T follicular helper cell (primary cell): ENCODE measurements at places on chromosomes 4 and X.

- no peak for DNase-seq
These were observed 4.0 kb downstream of the TCEAL8 start for GRCh38 chrX:103250977-103251376.

- no peak for DNase-seq
These were observed 18.6 kb downstream of the LIMCH1 start for GRCh38 chr4:41556526-41556925.

GRCh38 chrX:41912923-41913322 lies 10.4 kb downstream of the CASK start:
- no peak for DNase-seq

DNA sequence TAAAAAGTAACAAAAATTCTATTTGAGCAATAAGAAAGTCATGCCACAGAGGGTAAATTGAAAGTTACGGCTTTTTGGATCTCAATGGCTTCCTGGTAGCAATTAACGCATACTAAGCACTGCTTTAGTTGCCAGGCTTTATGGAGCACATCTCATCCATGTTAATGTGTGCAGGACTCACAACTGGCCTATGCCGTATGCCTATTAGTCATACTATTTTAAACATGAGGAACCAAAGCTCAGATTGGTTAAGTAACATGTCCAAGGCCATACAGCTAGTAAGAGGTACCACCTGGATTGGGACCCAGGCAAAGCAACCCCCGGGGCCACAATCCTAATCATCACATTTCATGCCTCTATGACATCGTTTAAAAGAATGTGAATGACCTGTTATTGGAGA lies 17.1 kb downstream of the DAPP1 start:
- no peak for DNase-seq

- no peak for DNase-seq
These were observed 43.3 kb downstream of the DHRSX start for GRCh38 chrX:2457289-2458133.

DNA sequence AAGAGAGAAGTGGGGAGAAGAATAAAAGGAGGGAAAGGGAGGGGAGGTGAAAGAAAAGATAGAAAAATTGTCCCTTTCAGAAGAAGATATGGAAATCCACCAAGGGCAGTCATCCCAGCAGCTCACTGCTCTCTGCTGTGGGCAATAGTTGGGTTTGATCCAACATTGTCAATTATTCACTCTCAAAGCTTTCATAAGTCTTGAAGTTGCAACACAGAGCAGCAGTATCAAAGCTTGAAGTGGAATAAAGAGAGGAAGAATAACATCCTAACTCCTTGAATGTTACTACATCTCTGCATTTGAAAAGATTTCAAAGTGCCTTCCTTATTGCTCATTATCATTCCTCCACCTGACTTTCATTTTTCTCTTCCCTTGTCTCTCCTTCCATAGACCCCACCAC lies 62.3 kb upstream of the HHIP start:
- no peak for DNase-seq

- DNase-seq = no peak
These were observed 4.3 kb downstream of the CXCL9 start for GRCh38 chr4:76003035-76003434.

DNA sequence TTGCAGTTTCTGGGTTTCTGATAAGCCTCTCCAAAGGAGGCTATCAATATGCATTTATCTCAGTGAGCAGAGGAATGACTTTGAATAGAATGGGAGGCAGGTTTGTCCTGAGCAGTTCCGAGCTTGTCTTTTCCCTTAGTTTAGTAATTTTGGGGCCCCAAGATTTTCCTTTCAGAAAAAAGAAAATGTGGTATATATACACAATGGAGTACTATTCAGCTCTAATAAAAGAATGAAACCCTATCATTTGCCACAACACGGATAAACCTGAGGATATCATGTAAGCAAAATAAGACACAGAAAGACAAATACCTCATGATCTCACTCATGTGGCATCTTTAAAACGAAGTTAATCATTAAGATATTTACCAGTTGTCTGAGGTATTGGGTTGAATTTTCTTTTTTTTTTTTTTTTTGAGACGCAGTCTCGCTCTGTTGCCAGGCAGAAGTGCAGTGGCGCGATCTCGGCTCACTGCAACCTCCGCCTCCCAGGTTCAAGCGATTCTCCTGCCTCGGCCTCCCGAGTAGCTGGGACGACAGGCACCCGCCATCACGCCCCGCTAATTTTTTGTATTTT lies 540 bp downstream of the ZNF721 start:
- DNase-seq = peak; percentile 12

- no peak for DNase-seq
These were observed 560.7 kb upstream of the TENM3 start for GRCh38 chr4:181682367-181683047.

- DNase-seq = no peak
These were observed 106.0 kb upstream of the NOCT start for GRCh38 chr4:138909587-138909986.

DNA sequence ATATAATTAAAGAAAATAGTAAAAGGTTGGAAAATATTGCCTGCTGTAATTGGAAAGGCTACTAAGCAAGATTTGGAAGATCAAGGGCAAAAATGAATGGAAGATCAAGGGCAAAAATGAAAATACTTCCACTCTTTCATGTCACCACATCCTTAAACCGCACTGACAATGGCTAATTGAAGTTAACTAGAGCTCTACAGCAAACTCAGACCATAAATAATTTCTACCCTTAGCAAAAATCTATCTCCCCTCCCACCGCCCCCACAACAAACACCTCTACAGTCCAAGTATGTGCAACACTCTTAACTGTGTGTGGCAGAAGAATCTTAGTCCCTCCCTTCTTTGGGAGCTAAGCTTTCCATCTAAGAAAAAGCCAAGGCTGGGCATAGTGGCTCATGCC lies 27.1 kb downstream of the ATP11C start:
- DNase-seq = no peak

DNA sequence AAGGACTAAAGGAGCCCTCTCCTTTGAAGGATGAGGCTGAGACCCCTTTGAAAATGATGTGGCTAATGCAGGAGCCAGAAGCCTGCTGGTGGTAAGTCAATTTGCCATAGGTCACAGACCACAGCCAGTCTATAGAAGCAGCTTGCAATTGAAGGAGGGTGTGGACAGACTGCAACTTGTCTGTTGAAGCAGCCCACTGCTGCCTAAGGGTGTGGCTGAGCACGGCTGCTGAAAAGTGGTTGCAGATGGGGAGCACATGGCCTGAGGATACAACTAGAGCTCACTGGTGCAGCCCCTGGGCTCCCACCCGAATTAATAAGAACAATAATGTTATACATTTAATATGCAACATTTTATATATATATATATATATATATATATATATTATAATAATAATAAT lies 11.4 kb upstream of the EXOC1L start:
- no peak for DNase-seq

- DNase-seq = no peak
These were observed 101.2 kb downstream of the AFF1 start for GRCh38 chr4:87035881-87036509.

DNA sequence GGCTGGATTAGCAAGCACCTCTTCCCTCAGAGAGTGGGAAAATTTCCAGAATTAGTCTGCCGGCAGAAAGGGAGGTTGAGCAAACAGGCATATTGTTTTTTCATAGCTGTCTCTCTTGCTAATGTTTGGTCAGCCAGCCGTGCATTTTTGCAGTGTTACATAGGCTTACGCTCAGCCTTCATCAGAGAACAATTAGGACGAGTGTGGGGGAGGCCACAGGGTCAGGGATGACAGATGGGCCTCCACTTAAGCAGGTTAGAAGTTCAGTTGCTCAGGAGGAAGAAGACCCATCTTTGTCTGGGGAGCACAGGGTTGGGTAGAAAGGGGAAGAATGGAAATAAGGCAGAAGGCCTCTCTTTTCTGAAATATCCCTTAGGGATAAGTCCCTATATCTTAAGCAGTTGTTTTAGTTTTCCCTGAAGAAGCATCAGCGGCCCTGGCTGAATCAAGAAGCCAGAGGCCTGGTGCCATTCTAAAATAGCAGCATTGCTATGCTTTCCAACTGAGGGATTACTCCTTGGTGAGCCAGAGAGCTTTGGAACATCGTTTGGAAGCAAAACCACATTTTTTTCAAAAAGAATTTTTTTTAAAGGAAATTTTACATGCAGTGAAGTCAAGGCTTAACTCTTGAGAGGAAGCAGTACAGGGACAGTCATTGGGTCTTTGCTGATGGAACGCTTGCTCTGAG lies 118.8 kb downstream of the SMIM20 start:
- no peak for DNase-seq

GRCh38 chr4:144495944-144496343 lies 150.0 kb upstream of the HHIP start:
- no peak for DNase-seq

- no peak for DNase-seq
These were observed 107.5 kb upstream of the ACSL4 start for GRCh38 chrX:109840585-109840984.

GRCh38 chr4:95959182-95959581 lies 119.3 kb downstream of the PDHA2 start:
- DNase-seq = no peak

DNA sequence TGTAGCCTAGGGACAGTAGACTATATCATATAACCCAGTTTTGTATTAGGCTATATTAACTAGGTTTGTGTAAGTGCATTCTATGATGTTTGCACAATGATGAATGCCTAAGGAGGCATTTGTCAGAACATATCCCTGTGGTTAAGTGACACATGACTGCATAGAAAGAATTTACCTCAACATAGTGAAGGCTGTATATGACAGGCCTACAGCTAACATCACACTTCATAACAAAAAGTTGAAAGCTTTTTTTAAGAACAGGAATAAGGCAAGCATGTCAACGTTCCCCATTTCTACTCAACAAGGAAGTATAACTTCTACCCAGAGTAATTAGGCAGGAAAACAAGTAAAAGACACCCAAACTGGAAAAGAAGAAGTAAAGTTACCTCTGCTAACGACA lies 165.9 kb upstream of the NDST4 start:
- no peak for DNase-seq

GRCh38 chrX:153639177-153640044 lies 7.6 kb upstream of the DUSP9 start:
- no peak for DNase-seq

- no peak for DNase-seq
These were observed 132.8 kb upstream of the STIM2 start for GRCh38 chr4:26727844-26728243.

- DNase-seq = no peak
These were observed 59.5 kb downstream of the CLDN22 start for GRCh38 chr4:183260491-183261151.

- DNase-seq = no peak
These were observed 4.5 kb upstream of the PDE6B start for GRCh38 chr4:620851-621261.

DNA sequence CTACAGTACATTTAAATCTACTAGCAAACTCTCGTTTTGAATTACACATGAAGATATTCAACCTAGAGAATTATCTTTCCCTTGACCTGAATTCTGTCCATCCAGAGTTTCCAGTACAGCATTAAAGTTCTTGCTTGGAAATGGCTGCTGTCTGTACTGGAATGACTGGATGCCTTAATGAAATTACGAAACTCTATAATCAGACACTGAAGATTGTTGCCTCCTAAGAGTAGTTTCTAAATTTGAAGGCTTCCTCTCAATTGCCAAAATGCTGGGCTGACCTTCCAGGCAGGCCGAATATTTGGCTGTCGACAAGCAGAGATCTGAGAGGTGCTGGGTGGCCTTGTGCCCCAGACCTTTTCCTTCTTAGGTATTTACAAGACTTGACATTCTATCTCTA lies 215.1 kb upstream of the GPC4 start:
- no peak for DNase-seq

DNA sequence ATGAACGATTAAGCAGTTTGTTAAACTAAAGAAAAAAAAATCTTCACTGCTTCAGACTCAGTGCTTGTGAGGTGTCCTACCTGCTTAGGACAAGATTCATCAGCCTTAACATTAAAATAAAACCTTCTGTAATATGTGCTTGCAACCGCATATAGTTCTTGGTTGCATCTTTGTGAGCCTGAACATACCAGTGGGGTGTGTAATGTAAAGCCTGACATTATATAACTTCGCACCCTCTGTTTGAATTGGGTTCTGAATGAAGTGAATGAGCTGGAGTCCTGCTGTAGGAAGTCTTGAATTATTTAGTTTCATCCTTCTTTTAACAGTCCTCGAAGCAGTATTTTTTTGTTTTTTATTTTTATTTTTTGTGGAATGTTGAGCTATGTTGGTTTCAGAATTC lies 3.1 kb downstream of the KDM6A start:
- no peak for DNase-seq

GRCh38 chrX:118350706-118351105 lies 4.8 kb downstream of the WDR44 start:
- no peak for DNase-seq

GRCh38 chr4:85520765-85521749 lies 46.1 kb downstream of the ARHGAP24 start:
- no peak for DNase-seq

DNA sequence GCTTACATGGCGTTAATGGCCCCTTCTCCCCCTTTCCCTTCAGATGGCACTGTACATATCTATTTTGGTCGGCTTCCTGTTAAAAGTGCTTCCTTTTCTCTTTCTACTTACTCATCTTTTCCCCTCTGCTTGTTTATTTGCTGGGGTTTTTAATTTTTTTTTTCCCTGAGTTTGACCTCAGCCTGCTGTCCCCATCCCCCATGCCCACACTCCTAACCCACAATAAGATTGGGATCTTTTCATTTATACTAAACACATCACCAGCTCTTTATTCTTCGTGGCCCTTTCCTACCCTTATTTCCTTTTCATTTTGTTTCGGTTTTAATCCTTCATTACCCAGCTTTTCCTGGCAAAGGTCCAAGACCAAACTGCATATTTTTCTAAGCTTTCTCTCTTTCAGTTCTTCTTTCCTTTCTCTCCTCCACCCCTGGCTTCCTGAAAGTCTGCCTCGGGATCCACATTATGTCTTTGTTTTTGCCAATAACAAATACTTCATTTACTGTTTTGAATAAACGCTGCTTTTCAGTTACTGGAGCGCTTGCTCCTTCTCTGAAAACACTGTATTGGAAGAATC lies 152.0 kb upstream of the USP9X start:
- no peak for DNase-seq

DNA sequence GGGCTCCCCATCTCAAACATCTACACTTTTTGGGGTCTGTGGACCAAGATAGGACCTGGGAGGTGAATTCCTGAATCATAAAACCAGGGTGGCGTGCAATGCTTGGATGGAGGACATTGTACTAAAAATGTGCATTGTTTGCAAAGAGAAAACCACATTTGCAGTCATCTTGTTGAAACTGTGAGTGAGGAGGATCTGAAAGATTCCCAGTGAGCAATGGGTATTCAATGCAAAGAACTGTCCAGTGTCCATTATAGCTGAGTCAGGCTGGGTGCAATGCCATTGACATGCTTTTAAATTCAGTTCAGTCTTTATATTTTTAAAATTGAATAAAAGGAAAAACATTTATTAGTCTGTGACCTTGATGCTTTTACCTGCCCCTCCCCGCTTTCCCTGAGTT lies 215.7 kb downstream of the STK32B start:
- DNase-seq = no peak

DNA sequence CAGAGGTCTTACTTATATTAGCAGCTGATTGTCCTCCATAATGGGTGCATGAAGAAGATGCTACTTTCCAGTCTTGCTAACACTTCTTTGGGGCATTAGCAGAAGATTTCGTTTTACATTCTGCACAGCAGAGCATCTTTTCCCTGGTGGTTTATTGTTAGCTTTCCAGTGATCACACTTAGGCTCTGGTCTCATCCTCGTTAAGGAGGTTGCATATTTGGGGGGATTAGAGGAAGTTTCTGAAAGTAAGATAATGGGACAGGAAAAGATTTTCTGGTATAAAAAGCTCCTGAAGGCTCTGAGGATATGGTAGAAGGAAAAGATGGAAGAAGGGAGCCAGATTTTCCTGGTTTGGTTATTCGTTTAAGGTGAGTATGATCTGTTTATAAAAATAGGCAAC lies 134.1 kb downstream of the GATB start:
- no peak for DNase-seq

- no peak for DNase-seq
These were observed 21.9 kb upstream of the CYP4V2 start for GRCh38 chr4:186169333-186169944.
